ENCODE measurements at places on chromosomes 7 and 10.

- DNase-seq: no peak
Observed at GRCh38 chr10:60527676-60528075, 138.0 kb upstream of the ANK3 start.

- no peak for DNase-seq
Observed at GRCh38 chr7:46653848-46654247, 732.8 kb upstream of the IGFBP3 start.

DNA sequence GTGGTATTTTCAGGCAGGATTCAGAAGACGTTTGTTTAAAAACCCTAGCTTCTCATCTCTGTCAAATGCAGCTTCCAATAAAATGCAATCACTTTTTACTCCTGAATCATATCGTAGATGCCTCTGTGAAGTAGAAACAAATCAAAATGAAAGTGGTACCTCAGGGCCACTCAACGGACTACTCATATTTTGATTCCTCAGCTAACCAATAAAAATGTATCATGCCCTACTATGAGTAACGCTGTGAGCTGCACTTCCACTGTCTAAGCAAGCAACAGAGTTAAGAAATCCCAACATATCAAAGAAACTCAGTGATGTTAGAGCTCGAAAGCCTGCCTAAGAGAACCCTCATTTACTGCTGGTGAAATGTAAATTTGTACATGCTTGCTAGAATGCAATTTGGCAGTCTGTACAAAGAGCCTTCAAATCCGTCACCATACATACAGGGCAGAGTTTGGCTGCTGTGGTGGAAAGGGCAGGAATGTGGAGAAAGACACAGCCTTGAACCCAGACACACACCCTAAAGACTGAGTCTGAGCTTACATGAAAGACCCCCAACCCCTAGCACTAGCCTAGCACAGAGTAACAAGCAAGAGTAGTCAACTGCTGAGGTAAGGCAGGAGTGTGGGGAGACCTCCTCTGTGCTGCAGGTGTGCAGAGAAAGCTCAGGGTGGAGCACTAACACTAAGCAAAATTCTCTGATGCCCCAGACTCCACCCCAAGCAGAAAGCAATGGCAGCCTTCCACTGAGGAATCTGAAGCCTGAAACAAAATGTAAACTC lies 151.5 kb downstream of the ANK3 start:
- DNase-seq: peak; percentile 28

- DNase-seq: peak; percentile 68
Observed at GRCh38 chr7:128459394-128459878, 3.8 kb downstream of the HILPDA start.

GRCh38 chr7:16726189-16726588 lies 27.4 kb upstream of the TSPAN13 start:
- no peak for DNase-seq

DNA sequence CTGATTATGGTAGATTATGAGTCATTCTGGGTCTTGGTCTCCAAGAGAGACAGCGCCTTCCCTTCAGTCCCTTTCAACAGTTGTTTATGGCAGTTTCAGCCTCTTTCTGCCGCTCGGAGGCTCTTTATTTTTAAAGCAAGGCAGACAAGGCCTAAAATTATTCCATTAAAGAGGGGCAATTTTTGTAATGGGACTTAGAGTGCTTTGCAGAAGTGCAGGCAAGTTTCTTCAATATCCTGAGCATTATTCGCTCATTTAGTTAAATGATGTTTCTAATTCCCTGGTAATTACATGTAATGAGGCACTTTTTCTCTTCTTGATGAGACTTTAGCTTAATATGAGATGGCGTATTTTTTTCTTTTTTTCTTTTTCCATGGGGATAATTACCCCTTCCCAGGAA lies 33.6 kb downstream of the BUB3 start:
- no peak for DNase-seq

DNA sequence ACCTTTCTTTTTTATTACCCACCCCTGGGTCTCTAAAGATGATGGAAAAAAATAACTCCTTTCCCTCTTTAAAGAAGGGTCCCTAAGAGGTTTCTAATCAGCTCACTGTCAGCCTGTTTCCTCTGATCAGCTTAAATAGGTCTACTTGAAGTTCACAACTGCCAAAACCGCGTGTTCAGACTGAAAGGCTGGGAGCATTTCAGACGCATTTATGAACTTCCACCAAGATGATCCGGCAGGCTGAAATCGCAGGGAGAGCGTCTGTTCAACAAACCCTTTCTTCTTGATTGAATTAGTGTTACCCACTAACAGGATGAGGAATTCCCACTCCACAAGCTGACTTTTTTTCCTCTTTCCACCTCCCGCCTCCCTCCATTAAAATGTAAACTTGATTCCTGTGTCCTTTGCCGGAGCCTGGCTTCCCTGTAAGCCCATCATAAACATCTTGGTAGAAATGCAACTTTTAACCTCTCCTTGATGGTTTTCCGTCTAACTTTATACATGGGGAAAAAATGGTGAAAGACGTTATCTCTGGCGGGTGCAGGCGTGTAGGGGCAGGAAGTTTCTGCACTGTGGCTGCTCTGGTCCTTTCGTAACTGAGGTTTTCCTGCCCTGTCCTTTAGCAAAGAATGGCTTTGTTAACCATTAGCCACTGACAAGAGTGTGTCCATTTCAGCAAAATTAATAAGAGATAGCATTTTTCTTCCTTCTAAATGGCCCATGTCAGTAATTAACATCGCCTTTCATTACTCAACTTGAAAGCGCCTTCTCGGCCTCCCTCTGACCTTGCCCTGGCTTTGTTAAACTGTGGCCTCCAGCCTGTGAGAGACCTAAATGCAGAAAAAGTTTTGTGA lies 130.7 kb downstream of the BAMBI start:
- DNase-seq: no peak

- no peak for DNase-seq
Observed at GRCh38 chr7:121745856-121746255, 127.1 kb upstream of the PTPRZ1 start.

GRCh38 chr7:143393267-143394041 lies 12.3 kb downstream of the ZYX start:
- DNase-seq: no peak

DNA sequence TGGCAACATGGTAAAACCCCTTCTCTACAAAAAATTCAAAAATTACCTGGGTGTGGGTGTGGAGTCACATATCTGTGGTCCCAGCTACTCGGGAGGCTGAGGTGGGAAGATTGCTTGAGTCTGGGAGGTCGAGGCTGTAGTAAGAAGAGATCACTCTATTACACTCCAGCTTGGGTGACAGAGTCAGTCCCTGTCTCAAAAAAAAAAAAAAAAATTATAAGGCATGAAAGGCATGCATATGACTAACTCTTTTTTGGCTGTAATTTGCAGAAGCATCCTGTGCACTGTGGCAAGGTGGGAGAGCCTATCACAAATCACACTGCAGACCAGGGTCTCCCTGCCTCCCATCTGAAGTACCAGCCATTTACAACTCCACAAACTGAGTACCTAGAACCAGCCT lies 14.1 kb upstream of the MYPN start:
- DNase-seq: no peak

GRCh38 chr10:89458291-89458690 lies 43.9 kb downstream of the IFIT5 start:
- DNase-seq: no peak

Data from stimulated activated CD4-positive, alpha-beta T cell treated with anti-CD3 and anti-CD28 coated beads, Interleukin-4, amount 100 ng/mL, for 24 hours (primary cell).